ENCODE measurements at places on chromosomes 11 and 22. TPM values are rescaled to one million over a fixed set of nuclear protein-coding genes. Genes with fewer than 3 reads are reported as not detected.

Gene APOL5
- polyA plus RNA-seq: 2.0 TPM

Gene KLHL22
- 36.5 TPM for polyA plus RNA-seq

Gene CCDC89
- polyA plus RNA-seq: 1.9 TPM

Gene OR10S1
- not detected for polyA plus RNA-seq

Gene FKBP2
- 51.5 TPM for polyA plus RNA-seq

Gene WEE1
- polyA plus RNA-seq: 29.1 TPM

Gene CHRM1
- polyA plus RNA-seq: not detected

Gene CBL
- polyA plus RNA-seq: 13.4 TPM

Gene GATD1
- polyA plus RNA-seq: 57.6 TPM

Gene APOA4
- not detected for polyA plus RNA-seq

Gene SLC22A6
- polyA plus RNA-seq: not detected

Gene IL10RA
- polyA plus RNA-seq: 6.3 TPM

Gene TECTA
- 1.7 TPM for polyA plus RNA-seq

Gene DLAT
- polyA plus RNA-seq: 39.2 TPM

Gene TST
- 21.1 TPM for polyA plus RNA-seq

Gene VSTM5
- polyA plus RNA-seq: 0.41 TPM

Gene KRTAP5-3
- polyA plus RNA-seq: not detected

Gene STK33
- polyA plus RNA-seq: 3.0 TPM

Gene SDHD
- polyA plus RNA-seq: 91.6 TPM

Gene CHRNA10
- 5.6 TPM for polyA plus RNA-seq

Gene OR8G1
- polyA plus RNA-seq: not detected

Gene PKP3
- 0.36 TPM for polyA plus RNA-seq

Gene GRK3
- polyA plus RNA-seq: 9.0 TPM

Gene CARNS1
- 87.1 TPM for polyA plus RNA-seq

Gene OR52A1
- polyA plus RNA-seq: not detected
